A375 (cell line): ENCODE measurements at places on chromosomes 4 and X. TPM values are rescaled to one million over a fixed set of nuclear protein-coding genes. Genes with fewer than 3 reads are reported as not detected.

Gene KCND1
- total RNA-seq = 0.30 and 0.96 TPM in 2 replicates

Gene APLN
- total RNA-seq = 0.19 and 0.72 TPM in 2 replicates

Gene COL4A6
- 0.37 TPM in 1 of 2 replicates, not detected in the other for total RNA-seq

Gene FGFBP2
- 2.3 TPM in 2 replicates for total RNA-seq

Gene MAP7D3
- total RNA-seq = 22.5 TPM in 2 replicates

Gene LDB2
- total RNA-seq = not detected in 2 replicates

Gene CCNI
- 45.5 and 77.6 TPM in 2 replicates for total RNA-seq

Gene CASP6
- 6.3 and 13.9 TPM in 2 replicates for total RNA-seq

Gene SSX2B
- total RNA-seq = 24.9 and 31.2 TPM in 2 replicates

Gene RPS6KA6
- total RNA-seq = not detected in 2 replicates

Gene LPAR4
- 0.27 and 0.41 TPM in 2 replicates for total RNA-seq

Gene SPATA18
- not detected in 2 replicates for total RNA-seq

Gene SLITRK2
- 0.72 and 0.93 TPM in 2 replicates for total RNA-seq

Gene PRKG2
- total RNA-seq = 0.56 and 0.64 TPM in 2 replicates

Gene MAOA
- 1.0 and 1.2 TPM in 2 replicates for total RNA-seq

Gene GPC4
- total RNA-seq = 0.16 and 0.30 TPM in 2 replicates

Gene CTAG1B
- 22.1 and 66.2 TPM in 2 replicates for total RNA-seq

Gene TCEAL2
- total RNA-seq = 0.08 TPM in 1 of 2 replicates, not detected in the other

Gene CHRDL1
- total RNA-seq = 17.2 and 17.6 TPM in 2 replicates

Gene ANXA10
- total RNA-seq = 0.45 and 0.50 TPM in 2 replicates

Gene MAGEA9
- not detected in 2 replicates for total RNA-seq

Gene SSX3
- total RNA-seq = not detected in 2 replicates

Gene RTL9
- 0.11 and 0.23 TPM in 2 replicates for total RNA-seq

Gene EBP
- total RNA-seq = 115 and 136 TPM in 2 replicates

Gene UGT2B7
- total RNA-seq = 1.6 and 2.0 TPM in 2 replicates

Gene SPACA5
- total RNA-seq = not detected in 2 replicates

Gene NHSL2
- not detected in 2 replicates for total RNA-seq

Gene POU4F2
- not detected in 2 replicates for total RNA-seq

Gene MAGEA9B
- not detected in 2 replicates for total RNA-seq

Gene ENPEP
- total RNA-seq = 0.24 and 0.68 TPM in 2 replicates

Gene EGF
- 0.24 and 0.57 TPM in 2 replicates for total RNA-seq

Gene TCEANC
- 0.57 and 0.58 TPM in 2 replicates for total RNA-seq

Gene FREM3
- not detected in 2 replicates for total RNA-seq

Gene PCSK1N
- total RNA-seq = 0.94 and 2.3 TPM in 2 replicates

Gene ANK2
- 13.2 and 16.4 TPM in 2 replicates for total RNA-seq

Gene FAM241A
- total RNA-seq = 5.4 and 5.8 TPM in 2 replicates

Gene CT45A5
- 105 and 135 TPM in 2 replicates for total RNA-seq

Gene NHS
- total RNA-seq = 9.5 and 11.5 TPM in 2 replicates

Gene GAGE12J
- total RNA-seq = 0.57 and 12.5 TPM in 2 replicates
